ENCODE measurements at places on chromosomes 7 and 10.
A peak's percentile ranks its signal among the peaks of the same experiment; 100 is the strongest.

DNA sequence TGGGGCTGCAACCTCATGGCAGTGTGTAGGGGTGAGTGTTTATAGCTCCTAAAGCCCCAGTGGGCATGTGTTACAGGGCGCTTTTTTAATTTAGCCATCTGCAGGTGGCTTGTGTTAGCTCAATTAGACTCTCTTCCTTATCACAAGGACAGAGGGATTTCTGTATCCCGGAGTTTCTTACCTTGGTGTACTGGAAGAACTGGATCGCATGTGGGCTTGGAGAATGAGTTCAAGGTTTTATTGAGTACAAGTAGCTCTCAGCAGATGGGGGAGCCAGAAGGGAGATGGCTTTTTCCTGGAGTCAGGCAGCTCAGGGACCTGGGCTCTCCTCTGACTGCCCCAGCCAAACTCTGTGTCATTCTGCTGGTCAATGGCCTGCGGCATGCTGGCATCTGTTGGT lies 153.5 kb upstream of the C7orf33 start:
- DNase-seq: no peak

DNA sequence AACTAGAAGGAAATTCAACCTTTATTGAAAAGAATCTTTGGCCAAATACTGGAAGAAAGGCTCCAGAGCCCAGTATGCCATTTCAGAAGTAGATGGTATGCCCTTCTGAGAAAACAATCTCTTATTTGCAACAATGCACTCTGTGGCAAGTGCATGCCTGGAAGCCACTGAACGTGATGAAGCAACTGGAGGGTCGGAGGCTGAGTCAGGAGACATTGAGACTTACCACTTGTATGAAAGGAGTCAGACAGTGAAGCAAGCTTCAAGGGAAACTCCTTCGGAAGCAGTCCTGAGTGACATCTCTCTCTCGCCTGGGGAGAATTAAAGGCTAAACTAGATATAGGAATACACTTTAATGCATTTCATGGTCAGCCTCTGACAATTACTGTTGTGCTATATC lies 353.7 kb downstream of the NRG3 start:
- DNase-seq: no peak

DNA sequence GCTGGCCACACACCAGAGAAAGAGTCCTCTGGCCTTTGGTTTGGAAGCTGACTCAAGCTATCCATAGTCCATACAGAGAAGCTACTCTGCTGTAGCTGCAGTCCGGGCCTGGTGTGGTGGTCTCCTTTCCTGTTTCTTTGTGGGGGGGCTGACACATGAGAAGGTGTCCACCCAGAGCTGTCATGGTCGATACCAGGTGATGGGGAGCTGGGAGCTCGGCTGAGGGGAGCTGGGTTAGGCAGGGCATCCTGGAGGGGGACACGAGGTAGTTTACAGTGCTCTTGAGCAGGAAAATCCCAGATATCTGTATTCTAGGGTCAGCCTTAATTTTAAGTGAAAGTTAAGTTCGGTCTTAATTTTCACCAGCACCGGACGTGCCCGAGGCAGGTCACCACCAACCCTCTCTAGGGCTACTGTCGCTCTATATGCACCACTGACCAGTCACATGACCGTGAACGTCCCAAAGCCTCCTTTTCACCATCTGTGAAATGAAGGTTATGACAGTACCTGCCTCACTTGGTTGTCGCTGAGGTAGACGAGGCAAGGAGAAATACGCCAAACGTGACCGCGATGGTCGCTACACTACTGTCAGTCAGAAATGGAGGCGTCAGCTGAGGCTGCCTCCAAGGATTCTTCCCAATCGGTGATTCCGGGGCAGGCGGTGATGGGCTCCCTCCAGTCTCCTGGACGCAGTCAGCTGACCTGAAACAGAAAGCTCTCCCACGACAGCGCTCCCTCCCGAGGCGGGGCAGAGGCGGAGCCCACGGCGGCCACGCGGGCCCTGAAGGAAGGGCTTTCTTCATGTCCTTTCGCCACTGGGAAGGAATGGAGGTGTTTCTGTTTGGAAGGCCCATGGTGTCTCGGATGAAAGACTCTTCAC lies 69.4 kb upstream of the SHH start:
- no peak for DNase-seq

- DNase-seq: no peak
Observed at GRCh38 chr7:44277851-44278250, 47.5 kb downstream of the CAMK2B start.

- no peak for DNase-seq
Observed at GRCh38 chr10:80492848-80493521, 38.9 kb downstream of the TSPAN14 start.

GRCh38 chr10:112809736-112810135 lies 140.3 kb upstream of the TCF7L2 start:
- DNase-seq: no peak

- DNase-seq: no peak
Observed at GRCh38 chr10:128693493-128694131, 567.4 kb upstream of the MKI67 start.

- DNase-seq: no peak
Observed at GRCh38 chr10:77504873-77505257, 132.7 kb downstream of the KCNMA1 start.

DNA sequence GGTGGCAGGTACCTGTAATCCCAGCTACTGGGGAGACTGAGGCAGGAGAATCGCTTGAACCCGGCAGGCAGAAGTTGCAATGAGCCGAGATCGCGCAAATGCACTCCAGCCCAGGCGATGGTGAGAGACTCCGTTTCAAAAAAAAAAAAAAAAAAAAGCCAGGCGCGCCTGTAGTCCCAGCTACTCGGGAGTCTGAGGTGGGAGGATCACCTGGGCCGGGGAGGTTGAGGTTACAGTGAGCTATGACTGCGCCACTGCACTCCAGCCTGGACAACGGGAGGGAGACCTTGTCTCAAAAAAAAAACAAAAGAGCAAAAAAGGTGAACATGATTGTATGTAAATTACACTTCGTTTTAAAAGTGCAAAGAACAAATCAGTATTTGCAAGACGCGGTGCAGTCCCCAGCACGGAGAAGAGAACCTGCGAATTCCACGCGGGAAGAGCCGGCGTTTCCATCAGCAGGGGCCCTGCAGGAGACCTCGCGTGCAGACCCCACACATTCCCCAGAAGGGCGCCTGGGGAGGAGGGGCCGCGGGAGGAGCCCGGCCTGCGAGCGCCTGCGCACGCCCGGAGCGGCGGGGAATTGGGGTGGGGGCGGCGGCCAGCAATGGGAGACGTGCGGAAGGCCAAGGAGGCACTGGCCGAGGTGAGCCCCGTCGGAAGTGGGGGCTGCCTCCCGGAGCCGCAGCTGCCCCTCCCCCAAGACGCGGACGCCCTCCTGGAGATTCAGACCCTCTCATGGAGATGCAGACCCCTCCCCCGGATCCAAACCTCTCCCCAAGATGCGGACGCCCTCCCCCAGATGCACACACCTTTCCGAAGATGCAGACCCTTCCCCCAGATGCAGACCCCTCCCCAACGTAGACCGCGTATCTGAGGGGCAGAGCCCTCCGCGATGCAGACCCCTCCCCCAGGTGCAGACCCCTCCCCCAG lies 16.7 kb upstream of the SUN1 start:
- no peak for DNase-seq

- no peak for DNase-seq
Observed at GRCh38 chr7:37552030-37552429, 103.4 kb upstream of the ELMO1 start.

DNA sequence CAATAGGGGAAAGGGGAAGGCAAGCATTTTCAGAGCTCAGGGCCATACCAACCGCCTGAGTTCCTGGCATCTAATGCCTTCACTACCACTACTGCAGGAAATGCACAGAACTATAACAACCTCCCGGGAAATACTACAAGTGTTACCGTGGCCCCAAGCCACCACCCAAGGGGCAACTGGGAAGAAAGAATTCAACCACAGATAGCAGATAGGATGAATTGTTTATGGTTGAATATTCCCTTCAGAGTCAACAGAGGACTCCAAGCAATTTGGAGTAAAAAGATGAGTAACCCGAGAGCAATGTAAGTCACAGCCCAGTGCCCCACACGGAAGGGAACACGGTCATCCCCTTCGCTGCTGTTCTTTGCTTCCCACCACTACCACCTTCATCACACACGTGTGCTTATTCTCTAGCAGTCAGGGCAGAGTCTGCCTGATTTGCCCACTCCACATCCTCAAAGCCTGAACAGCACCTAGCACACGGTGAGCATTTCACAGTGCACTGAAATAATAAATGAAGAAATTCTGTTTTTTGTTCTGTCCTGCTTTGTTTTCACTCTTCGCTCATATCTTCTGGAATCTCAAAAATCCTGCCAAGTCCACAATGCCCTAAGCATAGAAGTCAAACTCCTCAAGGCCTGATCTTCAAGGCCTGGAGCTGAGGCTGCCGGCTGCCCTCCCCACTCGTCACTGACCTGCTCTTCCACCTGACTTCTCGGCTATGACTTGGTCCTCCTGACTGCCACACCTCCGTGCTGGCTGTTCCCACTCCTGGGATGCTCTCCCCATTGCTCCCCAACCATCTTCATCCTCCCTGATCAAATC lies 221.1 kb downstream of the KCNMA1 start:
- no peak for DNase-seq

DNA sequence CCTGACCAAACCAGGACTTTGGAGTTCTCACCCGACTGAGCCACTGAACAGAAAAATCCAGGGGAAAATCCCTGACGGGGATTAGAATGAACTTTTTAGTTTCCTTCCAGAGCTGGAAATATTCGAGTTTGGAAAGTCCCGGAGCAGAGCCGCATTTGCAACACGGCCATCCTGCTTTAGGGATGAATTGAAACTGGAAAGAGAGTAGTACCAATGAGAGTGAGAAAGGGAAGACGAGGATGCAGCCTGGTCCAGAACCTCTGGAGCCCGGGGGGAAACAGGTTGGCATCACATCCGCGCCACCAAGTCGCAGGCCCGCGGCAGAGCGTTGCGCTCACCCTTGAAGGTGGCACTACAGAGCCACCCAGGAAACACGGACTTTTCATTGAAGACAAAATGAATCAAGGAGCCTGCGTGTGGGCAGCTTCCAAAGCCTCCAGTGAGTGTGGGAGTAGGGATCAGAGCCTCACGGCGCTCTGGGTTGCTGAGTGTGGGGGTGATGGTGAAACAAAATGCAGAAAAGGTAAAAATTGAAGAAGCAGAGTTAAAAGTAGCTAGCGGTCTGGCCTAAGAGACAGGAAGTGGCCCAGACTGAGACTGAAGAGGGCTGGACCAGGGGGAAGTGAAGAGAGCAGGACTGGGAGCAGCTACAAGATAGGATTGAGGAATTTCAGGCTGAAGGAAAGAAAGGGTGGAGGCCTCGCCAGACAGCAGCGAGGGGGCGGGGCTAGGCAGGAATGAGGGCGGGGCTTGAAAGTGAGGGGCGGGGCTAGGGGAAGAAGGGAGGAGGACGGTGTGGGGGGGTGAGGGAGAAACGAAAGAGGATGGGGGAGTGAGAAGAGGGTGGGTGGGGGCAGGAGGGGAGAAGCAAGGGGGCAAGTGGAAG lies 1.8 kb downstream of the SMURF1 start:
- DNase-seq: peak; percentile 59

DNA sequence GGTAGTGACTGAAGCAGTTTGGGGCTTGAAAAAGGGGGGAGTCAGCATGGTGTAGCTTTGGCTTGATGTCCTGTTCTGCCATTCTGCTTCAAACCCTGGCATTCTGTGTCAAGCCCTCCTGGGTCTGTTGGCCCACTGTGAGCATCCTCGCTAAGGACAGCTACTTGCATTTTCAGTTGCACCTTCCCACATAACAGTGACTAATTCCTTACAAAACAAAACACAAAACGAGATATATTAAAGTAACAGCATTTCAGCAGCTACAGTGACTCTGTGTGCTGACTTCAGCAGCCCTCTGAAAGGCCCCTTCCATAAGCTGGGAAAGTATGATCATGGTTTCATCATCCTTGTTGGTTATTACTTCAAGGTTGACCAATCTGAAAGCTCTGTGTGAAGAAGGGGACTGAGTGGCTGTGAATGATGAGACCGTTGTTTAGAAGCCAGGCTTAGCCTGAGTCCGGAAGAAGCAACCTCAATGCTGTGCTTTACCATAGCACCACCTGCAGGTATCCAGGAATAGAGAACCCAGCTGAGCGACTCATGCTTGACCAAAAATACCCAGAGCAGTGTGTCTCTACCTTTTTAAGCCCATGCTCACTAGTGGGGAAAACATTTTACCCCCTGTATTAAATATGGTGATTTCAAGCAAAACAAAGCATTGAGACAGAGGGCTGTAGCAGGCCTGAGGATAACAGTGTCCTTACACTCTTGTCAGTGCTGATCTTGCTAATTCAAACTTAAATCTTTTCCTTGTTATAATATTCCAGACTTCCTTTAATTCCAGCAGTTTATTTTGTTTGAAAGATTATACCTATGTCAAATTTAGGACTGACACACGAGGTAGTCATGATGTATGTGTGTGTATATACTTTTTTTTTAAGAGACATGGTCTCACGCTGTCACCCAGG lies 42.6 kb upstream of the CC2D2B start:
- no peak for DNase-seq

DNA sequence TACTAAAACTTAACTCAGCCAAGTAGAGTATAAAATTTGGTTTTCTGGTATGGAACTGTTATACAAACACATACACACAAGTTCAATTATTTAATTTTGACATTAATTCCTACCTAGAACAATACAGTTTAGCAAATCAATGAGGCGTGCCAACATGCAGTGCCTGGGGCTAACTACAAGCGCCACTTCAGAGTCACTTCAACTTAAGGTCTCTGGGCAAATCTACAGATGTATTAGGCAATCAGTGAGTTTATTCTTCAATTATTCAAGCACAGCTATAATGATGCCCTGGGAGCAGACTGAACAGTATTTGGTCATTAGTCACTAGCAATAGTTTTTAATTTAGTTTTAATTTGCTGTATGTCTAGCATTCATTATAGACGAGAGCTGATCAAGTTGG lies 51.6 kb downstream of the HIBADH start:
- DNase-seq: no peak

DNA sequence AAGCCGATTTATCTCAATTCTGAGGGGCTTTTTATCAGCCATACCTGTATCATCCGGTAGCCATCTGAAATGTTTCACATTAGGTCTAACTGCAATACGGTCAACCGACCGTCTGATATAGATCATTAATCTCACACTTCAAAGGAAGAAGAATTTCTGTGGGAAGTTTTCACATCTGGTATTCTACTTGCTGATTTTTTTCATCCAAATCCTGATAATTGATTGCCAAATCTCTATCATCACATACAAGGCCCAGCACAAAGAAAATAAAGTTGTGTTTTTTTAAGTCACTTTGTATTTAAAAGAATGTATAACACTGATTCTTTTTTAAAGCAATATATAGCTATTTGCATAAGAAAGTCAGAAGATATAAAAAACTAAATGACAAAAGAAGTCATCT lies 132.3 kb downstream of the DKK1 start:
- DNase-seq: no peak

DNA sequence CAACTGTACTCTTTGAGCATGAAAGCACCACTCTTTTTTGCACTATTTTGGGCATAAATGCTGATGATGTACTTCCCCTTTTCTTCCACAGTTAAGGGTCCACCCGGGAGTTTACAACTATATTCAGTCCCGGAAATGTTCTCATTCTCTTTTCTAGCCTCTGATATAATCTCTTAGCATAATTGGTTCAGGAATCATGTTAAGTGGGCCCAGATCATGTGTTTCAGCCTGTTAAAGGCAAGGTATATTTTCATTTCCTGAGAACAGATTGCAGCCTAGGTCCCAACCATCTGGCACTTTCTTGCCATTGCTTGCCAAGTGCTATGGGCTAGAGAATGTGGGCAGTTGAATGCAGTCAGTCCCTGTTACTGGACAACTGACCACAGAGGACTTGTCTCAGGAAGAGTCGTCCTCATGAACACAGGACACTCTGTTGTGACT lies 111.4 kb upstream of the GLCCI1 start:
- no peak for DNase-seq

GRCh38 chr10:132961787-132962622 lies 19.6 kb upstream of the CFAP46 start:
- peak; percentile 41 for DNase-seq

- DNase-seq: no peak
Observed at GRCh38 chr10:70743430-70743788, 41.8 kb downstream of the TBATA start.

All from activated naive CD4-positive, alpha-beta T cell (primary cell).